ENCODE measurements at places on chromosomes 12 and 14.

GRCh38 chr14:27863166-27863565 lies 903.4 kb upstream of the FOXG1 start:
- DNase-seq, result no peak

DNA sequence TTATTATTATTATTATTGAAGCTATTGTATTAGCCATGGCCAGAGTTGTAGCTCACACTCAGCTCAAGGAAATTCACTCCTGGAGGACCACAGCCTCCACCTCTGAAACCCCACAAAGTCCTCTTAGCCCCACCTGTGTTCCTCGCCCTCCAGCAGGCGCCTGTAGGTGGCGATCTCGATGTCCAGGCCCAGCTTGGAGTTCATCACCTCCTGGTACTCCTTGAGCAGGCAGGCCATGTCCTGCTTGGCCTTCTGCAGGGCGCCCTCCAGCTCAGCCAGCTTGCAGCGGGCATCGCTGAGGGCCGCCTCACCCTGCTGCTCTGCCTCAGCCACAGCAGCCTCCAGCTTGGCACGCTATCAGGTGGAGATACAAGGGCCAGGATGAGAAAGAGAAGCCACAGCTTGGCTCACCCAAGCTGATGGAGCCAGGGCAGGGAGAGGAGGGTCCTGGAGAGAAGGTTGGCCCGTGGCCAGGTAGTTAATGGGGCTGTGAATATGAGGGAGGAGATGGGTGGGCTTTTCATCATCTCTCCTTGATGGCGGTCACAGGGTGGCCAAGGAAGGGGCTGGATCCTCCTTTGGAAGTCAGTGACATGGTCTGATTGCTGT lies 5.1 kb downstream of the KRT85 start:
- DNase-seq, result no peak

- DNase-seq, result peak; percentile 66
Observed at GRCh38 chr12:46384451-46385309, 12.1 kb upstream of the SLC38A2 start.

DNA sequence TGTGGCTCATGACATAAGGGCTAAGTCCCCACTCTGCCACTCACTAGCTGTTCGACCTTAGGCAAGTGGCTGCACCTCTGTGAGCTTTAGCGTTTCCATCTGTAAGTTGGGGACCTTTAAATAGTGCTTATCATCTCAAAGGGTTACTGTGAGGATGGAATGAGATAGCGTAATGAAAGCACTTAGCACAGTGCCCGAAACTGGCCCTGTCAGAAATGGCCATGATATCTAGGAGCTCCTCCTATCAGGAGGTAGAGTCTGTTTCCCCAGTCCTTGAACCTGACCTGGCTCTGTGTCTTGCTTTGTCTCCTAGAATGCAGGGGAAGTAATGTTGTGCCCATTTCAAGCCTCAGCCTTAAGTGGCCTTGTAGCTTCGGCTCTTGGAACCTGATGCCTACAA lies 211.0 kb downstream of the RBM19 start:
- DNase-seq, result no peak

GRCh38 chr14:95468448-95469133 lies 47.9 kb downstream of the SYNE3 start:
- DNase-seq, result no peak

GRCh38 chr14:95901054-95901453 lies 24.4 kb downstream of the TUNAR start:
- peak; percentile 27 for DNase-seq

- no peak for DNase-seq
Observed at GRCh38 chr12:41507286-41507685, 319.2 kb downstream of the PDZRN4 start.

DNA sequence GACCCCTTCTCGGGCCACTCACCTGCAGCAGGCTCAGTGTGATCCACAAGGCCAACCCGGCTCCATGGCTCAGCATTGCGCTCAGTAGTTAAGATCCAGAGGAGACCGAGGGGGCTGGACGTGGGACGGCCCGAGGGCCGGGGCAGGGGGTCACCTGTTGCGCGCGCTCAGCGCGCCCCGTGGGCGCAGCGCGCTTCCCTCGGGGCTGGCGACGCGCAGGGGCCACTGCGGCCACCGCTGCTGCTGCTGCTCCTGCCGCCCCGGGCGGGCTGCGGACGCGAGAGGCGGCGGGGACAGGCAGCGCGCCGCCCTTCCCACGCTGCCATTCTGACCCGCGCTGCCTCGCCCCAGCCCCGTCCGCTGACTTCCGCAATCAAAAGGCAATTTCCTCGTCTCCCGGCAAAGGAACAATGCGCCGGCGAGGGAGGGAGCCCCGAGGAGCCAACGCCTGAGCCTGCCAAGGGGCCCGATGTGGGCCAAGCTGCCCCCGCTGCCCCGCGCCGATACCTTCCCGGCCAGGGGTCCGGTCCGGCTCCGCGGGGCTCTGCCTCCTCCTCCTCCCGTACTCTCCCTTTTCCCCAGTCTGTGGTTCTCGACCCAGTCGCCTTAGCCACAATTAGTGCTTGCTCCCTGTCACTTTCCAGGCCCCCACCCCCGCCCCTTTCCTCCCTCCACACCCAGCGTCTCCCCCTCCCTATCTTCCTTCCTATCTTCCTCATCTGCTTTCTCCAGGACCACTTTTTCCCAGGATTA lies 27.3 kb downstream of the PTPRB start:
- DNase-seq, result peak; percentile 29

- DNase-seq, result peak; percentile 0
Observed at GRCh38 chr14:33254861-33255395, 316.2 kb downstream of the NPAS3 start.

- DNase-seq, result peak; percentile 59
Observed at GRCh38 chr12:29147731-29148595, 1.1 kb upstream of the FAR2 start.

- peak; percentile 19 for DNase-seq
Observed at GRCh38 chr14:73896521-73896920, 9.9 kb downstream of the ZNF410 start.

- DNase-seq, result peak; percentile 23
Observed at GRCh38 chr12:85466890-85467289, 186.9 kb downstream of the ALX1 start.

DNA sequence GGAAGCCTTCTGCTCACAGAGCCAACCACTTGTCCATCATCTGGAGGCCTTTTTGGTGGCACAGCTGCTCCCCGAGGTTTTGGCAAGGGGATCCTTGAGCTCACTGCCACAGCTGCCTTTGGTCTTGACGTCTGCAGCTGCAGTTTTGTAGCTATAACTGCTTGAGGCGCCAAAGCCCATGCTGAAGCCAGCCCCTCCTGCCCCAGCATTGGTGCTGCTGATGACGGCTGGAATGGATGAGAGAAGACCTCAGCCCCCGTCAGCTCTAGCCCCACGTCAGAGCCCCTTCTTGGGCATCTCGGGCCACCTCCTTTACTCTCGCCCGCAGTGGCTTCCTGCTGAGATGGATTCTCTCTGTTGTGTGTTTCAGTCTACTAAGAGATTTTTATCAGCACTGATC lies 12.3 kb upstream of the KRT74 start:
- DNase-seq, result no peak

DNA sequence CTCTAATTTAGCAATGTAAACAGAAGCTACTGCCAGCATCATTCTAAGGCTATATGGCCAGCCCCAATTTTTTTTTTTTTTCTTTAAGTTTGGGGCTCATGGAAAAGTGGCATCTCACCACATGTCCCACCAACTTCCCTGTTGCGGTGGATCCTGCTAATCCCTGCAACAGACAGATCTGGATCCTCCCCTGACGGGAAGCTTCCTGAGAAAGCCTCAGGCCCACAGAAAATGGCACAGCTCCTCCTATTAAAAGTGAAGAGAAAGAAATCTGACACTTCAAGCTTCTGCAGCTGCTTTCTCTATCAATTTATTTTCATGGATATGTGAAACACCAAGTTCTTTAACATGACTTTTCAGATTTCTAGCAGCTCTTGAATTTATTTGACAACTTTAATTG lies 433.8 kb upstream of the DCN start:
- no peak for DNase-seq

DNA sequence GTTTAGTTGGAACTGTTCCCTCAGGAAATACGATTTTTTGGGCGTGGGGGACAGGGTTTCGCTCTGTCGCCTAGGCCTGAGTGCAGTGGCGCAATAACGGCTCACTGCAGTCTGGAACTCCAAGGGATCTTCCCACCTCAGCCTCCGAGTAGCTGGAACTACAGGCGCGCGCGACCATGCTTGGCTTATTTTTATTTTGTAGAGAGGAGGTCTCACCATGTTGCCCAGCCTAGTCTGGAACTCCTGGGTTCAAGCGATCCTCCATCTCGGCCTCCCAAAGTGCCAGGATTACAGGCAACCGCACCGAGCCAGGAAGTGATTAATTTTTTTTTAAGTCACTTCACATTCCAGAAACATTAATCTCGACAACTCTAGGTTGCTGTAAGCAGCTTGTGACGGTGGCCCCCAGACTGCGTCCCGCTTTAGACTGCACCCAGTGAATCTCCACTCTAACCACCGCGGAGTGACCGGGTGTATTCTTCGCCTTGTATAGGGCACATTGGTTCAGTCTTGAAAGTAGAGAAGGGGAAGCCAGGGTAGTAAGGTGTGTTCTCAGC lies 830 bp upstream of the MIS18BP1 start:
- no peak for DNase-seq

DNA sequence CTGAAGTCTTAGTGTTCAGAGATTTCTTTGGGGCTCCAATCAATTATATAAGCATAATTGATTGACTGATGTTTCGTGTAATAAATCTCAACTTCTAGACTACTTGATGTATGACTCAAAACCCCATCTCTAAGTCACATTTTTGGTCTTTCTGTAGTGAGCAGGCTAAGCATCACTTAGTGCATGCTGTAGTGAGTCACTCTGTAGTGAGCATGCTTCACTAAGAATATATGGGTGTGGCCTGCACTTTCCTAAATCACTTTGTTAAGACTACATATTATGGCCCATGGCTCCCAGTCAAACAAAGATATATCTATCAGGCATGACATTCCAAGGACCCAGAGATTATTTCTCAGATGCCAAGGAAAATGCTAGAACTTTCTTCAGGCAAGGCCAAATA lies 909.4 kb upstream of the LRFN5 start:
- DNase-seq, result no peak

- peak; percentile 55 for DNase-seq
Observed at GRCh38 chr14:53620317-53620716, 336.3 kb downstream of the BMP4 start.

DNA sequence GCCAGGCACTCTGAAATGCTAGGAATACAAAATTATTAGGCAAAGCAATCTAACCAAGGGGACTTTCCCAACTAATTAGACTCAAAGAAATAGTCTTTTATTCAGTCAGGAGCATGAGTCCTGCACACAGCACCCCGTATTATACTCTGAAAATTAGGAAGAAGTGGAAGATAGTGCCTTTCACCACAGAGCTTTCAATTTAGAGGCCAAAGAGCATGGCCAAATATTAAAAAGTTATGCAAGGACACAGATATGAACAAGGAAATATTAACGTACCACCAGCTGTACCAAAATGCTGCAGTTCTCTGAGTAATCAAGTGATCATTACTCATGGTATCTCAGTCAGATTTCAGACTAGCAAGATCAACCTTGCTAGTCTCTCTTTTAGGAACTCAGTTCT lies 22.6 kb upstream of the MDM2 start:
- peak; percentile 29 for DNase-seq

GRCh38 chr14:22801716-22802115 lies 13.5 kb downstream of the SLC7A7 start:
- DNase-seq, result no peak

DNA sequence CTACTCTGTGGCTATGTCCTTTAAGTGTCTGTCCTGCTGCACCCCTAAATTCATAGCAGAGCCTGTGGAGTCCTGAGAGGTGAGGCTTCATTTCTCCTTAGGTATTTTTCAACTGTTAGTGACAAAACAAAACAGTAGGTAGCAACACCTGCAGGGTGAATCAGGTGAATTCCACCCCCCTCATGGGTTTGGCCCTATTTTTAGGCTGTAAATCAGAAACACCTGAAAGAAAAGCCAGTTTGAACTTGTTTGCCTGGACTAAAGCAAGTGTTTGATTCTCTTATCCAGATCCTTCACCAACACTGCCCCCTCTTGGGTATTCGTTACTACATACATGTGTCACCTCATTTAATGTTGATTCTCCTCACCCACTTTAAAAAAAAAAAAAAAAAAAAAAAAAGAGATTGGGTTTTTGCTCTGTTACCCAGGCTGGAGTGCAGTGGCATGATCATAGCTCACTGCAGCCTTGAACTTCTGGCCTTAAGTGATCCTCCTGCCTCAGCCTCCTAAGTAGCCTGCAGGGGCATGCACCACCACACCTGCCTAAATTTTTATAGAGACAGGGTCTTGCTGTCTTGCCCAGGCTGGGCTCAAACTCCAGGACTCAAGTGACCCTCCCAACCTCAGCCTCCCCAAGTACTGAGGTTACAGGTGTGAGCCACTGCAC lies 10.3 kb downstream of the TBPL2 start:
- peak; percentile 87 for DNase-seq
